ENCODE measurements at places on chromosomes 7 and 10. TPM values are rescaled to one million over a fixed set of nuclear protein-coding genes. Genes with fewer than 3 reads are reported as not detected.

Gene CALML5
- not detected for total RNA-seq

Gene LOXL4
- total RNA-seq, result not detected

Gene OR6V1
- total RNA-seq, result not detected

Gene GIMAP1
- total RNA-seq, result 0.82 TPM
